ENCODE measurements at places on chromosomes 7 and 10. TPM values are rescaled to one million over a fixed set of nuclear protein-coding genes. Genes with fewer than 3 reads are reported as not detected.

Gene ACTR3C
- 13.2 TPM for total RNA-seq

Gene RAB19
- 4.3 TPM for total RNA-seq

DNA sequence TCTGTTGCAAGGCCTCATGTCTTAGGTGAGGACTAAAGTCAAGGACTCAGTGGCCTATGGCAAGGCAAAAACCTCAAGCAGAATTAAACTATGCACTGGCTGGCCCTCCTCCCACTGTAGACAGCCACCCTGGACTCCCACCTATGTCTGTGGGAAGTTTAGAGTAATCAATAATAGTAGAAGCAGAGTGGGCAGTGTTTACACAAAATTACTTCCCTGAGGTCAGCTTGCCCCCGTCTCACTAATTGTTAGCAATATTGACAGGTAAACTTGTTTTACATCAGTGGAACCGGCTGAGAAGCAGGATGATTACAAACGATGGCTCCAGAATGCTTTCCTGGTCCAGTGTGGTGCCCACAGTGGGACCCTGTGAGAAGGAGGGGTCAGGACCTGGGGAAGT is 27.9 kb upstream of the NPFFR1 start:
- no peak overlapping the region for H3K27ac ChIP-seq
- H3K4me1 ChIP-seq, result no peaks in the 10 kb centered on the region
- no peaks in the 10 kb centered on the region for H3K27me3 ChIP-seq
- no peak overlapping the region for H3K4me3 ChIP-seq
- no peaks in the 10 kb centered on the region for H3K36me3 ChIP-seq

Gene NPSR1
- not detected for total RNA-seq

- no peak overlapping the region for H3K4me3 ChIP-seq
- no peak for DNase-seq
- no peaks in the 10 kb centered on the region for H3K4me1 ChIP-seq
- no peaks in the 10 kb centered on the region for H3K36me3 ChIP-seq
Observed at GRCh38 chr10:3820255-3820654, 35.2 kb upstream of the KLF6 start.

DNA sequence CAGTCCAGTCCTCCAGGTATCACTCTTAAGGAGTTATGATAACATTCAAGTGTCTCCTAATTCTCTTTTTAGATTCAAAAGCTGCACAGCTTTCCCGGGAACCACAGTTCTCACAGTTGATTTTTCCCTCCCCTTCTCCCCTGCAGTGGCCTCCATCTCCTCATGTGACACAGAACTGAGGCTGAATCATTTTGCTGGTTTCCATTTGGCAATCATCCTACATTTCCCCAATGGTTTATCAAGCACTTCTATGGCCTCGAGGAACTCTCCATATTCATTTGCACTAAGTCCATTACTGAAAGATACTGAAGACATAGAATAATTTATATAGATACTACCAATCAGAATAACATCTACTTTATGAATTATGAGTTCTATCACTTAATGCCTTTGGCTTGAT is 484.9 kb downstream of the GPAM start:
- no peak overlapping the region for H3K4me3 ChIP-seq
- no peaks in the 10 kb centered on the region for H3K27me3 ChIP-seq
- no peak for DNase-seq

DNA sequence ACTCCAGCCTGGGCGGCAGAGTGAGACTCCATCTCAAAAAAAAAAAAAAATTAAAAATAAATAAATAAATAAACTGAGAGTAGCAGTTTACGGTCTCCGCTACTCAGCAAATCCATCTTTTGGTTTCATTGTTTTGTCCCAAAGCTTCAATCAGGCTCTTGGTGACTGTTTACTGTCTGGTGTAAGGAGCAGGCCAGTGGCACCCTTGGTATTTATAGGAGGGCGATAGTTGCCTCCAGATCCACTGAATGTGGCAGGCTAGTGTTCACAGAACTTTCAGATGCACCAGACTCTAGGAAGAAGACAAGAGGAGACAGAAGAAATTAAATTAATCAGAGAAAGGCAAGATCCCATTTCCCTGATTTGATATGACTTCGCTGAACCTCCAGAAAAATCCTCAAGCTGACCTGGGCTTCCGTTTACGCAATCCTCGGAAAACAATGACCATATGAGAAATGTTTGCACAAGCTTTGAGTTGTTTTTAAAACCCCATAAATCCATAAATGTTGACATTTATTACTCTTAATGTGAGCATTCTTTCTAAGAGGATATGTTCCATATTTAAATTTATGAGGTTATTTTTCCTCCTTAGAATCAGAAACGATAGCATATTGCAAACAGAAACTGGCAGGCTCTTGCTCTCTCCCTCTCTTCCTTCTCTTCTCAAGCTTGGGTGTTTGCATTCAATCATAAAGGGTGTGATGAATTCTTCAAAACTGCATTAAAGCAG is 7.1 kb upstream of the MUC3A start:
- no peak overlapping the region for H3K27ac ChIP-seq
- no peaks in the 10 kb centered on the region for H3K36me3 ChIP-seq
- no peak for DNase-seq
- no peaks in the 10 kb centered on the region for H3K27me3 ChIP-seq

DNA sequence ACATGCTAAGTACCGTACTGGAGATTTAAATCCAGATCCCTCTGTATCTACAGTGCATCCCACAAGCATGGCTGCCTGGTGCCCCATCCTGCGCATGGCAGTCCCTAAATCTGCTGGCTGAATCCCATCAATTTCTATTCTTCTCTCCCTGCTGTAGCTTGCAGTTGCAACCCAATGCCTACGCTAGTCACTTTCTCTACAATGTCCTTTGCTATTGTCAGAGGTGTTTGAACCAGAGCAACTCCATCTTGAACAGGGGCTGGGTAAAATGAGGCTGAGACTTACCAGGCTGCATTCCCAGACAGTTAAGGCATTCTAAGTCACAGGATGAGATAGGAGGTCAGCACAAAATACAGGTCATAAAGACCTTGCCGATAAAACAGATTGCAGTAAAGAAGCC is 461.2 kb downstream of the PLXNA4 start:
- H3K36me3 ChIP-seq, result no peaks in the 10 kb centered on the region
- no peak overlapping the region for H3K4me3 ChIP-seq
- H3K27ac ChIP-seq, result no peak overlapping the region
- no peaks in the 10 kb centered on the region for H3K27me3 ChIP-seq

Gene WIPF3
- 0.08 TPM for total RNA-seq

DNA sequence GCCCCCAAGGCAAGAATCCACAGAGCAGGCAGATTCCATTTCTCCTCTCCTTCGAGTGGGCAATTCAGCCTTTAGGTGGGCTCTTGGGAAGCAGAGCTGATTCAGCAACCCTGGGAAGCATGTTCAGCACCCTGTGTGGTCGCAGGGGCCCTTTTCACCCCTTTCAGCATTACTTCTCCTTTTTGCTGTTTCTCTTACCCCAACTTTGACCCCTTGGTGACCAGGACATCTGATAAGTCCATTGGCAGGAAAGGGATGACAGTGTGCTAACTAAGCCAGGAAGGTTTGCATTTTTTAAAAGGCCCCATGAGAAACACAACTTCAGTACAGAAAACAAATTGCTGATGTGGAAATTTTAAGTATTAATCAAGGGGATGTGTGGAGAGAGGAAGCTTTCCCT is 283.7 kb upstream of the NRP1 start:
- H3K27me3 ChIP-seq, result no peaks in the 10 kb centered on the region
- no peak overlapping the region for H3K27ac ChIP-seq
- no peak for DNase-seq
- H3K36me3 ChIP-seq, result no peaks in the 10 kb centered on the region
- no peak overlapping the region for H3K4me3 ChIP-seq
- H3K4me1 ChIP-seq, result no peaks in the 10 kb centered on the region

DNA sequence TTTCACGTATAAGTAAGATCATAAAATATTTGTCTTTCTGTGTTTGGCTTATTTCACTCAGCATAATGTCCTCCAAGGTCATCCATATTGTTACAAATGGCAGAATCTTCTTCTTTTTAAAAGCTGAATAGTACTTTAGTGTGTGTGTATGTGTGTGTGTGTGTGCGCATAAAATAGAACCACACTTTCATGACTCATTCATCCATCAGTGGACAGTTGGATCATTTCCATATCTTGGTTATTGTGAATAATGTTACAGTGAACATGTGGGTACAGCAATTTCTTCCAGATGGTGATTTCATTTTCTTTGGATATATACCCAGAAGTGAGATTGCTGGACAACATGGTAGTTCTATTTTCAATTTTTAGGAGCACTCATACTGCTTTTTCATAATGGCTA is 622.4 kb downstream of the NRG3 start:
- DNase-seq, result no peak
- H3K27me3 ChIP-seq, result no peaks in the 10 kb centered on the region
- no peak overlapping the region for H3K4me3 ChIP-seq
- H3K27ac ChIP-seq, result no peak overlapping the region
- no peaks in the 10 kb centered on the region for H3K4me1 ChIP-seq

DNA sequence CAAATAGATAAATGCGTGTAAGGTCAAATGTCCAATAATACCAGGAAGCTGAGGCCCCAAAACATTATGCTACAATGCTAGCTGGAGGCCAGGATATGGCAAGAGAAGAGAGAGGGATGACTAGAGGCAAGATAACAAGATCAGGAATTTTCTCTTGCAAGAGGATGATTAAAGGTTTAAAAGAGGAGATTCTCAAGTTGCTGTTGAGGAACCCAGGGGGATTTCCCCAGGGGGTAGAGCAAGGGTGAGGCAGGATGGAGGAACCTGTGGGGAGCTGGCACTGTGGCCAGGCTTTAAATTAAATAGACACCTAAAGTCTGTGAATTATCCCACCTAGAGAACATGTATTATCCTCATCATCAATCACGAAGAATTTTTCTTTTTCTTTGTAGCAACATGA is 3.4 kb upstream of the TAS2R60 start:
- no peak overlapping the region for H3K27ac ChIP-seq
- H3K27me3 ChIP-seq, result no peaks in the 10 kb centered on the region
- no peaks in the 10 kb centered on the region for H3K36me3 ChIP-seq
- H3K4me3 ChIP-seq, result no peak overlapping the region
- no peaks in the 10 kb centered on the region for H3K4me1 ChIP-seq

DNA sequence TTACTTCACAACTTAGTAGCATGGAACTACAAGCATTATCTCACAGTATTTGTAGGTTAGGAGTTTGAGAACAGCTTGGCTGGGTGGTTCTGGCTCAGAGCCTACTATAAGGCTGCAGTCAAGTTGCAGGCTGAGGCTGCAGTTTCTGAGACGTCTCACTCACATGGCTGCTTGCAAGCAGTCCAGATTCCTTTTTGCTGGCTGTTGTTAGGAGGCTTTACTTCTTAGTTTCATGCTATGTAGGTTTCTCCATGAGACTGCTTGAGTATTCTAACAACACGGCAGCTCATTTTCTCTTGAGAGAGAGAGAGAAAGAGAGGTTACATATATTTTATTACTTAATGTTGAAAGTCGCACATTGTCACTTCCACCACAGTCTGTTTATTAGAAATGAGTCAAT is 1073.9 kb downstream of the NXPH1 start:
- no peaks in the 10 kb centered on the region for H3K27me3 ChIP-seq
- no peak for DNase-seq
- H3K4me3 ChIP-seq, result no peak overlapping the region
- H3K27ac ChIP-seq, result no peak overlapping the region
- no peaks in the 10 kb centered on the region for H3K36me3 ChIP-seq

Gene ELAPOR2
- 6.4 TPM for total RNA-seq

DNA sequence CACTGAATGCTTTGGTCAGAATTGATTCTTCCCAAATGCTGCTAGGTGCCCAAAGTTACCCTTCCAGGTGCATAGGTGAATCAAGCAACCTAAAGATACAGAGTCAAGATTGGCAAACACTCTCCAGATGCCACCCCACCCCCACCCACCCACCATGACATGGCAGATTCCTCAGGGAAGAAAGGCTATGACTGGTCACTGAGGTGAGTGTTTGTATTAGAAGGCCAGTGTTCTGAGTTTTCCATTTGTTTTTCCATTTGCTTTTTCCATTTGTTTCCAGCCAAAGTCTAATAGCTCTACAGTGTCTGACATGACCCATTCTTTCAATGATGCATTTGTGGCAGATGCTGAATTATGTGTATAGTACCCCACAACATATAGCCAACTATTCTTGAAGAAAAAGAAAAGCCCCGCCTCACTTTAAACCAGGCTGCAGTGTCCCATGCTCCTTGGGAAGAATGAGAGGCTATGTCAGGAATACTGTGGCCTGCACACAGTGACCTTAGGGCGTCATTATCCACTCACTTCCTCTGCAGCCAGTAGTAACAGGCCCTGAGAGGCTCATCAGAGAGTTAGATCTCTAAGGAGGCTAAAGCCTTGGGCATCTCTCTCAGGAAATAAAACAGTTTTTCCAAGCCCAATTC is 16.1 kb upstream of the HIBADH start:
- no peak overlapping the region for H3K27ac ChIP-seq
- no peak overlapping the region for H3K4me3 ChIP-seq
- H3K4me1 ChIP-seq, result no peaks in the 10 kb centered on the region
- H3K36me3 ChIP-seq, result no peaks in the 10 kb centered on the region

Gene OR2A5
- total RNA-seq, result not detected

GRCh38 chr7:43244232-43244631 is 131.8 kb downstream of the HECW1 start:
- H3K36me3 ChIP-seq, result no peaks in the 10 kb centered on the region
- no peaks in the 10 kb centered on the region for H3K27me3 ChIP-seq
- H3K4me3 ChIP-seq, result no peak overlapping the region

DNA sequence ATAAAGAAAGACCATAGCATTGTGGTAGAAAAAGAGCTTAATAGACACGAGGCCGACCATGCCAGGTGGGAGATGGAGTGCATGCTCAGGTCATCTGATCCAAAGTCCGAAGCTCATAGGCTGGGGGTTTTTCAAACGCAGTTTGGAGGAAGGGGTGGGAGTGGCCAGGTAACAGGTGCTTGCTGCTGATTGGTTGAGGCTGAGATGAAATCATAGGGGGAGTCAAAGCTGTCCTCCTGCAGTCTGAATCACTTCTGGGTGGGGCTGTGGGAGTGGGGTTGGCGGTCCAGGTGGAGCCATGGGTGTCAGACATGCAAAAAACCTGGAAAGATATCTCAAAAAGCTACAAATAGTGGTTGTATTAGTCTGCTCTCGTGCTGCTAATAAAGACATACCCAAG is 2.8 kb upstream of the ERCC6 start:
- no peak for DNase-seq
- no peak overlapping the region for H3K4me3 ChIP-seq
- no peak overlapping the region for H3K27ac ChIP-seq
- peaks cover 14% of the 10 kb centered on the region for H3K4me1 ChIP-seq
- no peaks in the 10 kb centered on the region for H3K36me3 ChIP-seq

DNA sequence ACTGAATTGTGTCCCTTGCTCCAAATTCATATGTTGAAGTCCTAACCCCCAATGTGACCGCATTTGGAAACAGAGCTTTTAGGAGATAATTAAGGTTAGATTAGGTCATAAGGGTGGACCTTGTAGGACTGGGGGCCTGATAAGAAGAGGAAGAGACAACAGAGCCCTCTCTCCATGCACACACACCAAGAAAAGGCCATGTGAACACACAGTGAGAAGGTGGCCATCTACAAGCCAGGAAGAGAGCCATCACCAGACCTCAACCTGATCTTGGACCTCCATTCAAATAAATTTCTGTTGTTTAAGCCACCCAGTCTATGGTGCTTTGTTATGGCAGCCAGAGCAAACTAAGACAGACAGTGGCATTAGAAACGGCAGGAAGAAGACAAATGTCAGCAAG is 12.5 kb upstream of the PRKAR2B start:
- no peaks in the 10 kb centered on the region for H3K27me3 ChIP-seq
- H3K4me3 ChIP-seq, result no peak overlapping the region
- no peaks in the 10 kb centered on the region for H3K36me3 ChIP-seq
- DNase-seq, result no peak
- no peaks in the 10 kb centered on the region for H3K4me1 ChIP-seq
- H3K27ac ChIP-seq, result no peak overlapping the region

GRCh38 chr10:78991187-78991586 is 77.6 kb upstream of the ZMIZ1 start:
- peaks cover 5% of the 10 kb centered on the region for H3K4me1 ChIP-seq
- DNase-seq, result no peak
- H3K27me3 ChIP-seq, result no peaks in the 10 kb centered on the region
- no peaks in the 10 kb centered on the region for H3K36me3 ChIP-seq
- H3K27ac ChIP-seq, result no peak overlapping the region

Data from naive thymus-derived CD4-positive, alpha-beta T cell (primary cell).